ENCODE measurements at places on chromosomes 7 and 10.

DNA sequence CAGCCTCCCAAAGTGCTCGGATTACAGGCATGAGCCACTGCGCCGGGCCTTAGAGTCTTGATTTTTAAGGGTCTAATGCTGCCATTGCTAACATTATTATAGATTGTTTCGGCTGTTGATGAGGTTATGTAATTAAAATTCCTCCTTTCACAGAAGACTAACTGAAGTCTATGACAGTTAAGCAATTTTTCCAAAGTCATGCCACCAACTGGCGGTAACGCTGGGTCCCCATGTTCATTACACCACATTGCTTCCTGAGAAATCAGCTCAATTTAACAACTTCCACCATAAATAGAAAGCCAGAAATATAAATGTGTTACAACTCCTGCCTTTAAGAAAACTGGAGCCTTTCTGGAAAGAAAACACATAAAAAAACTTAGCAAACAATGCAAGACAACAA, 3.5 kb downstream of the ERLIN1 start:
- no peak for DNase-seq

DNA sequence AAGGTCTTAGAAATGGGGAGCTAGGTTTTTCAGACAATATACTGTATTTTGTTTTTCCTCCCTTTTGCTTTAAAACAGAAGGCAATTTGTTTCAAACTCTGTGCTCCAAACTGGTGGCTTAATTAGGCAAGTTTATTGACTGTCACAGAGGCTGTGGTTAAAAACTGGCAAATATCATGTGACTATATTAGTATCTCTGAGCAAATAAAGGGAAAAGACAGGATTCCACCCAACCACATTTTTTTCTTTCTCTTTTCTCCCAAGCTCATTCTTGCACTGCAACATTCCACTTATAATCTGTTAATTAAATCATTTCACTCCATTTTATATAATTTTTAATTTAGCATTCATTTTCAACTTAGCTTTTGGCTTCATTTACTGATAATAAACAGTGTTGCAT, 615.8 kb downstream of the AUTS2 start:
- no peak for DNase-seq

DNA sequence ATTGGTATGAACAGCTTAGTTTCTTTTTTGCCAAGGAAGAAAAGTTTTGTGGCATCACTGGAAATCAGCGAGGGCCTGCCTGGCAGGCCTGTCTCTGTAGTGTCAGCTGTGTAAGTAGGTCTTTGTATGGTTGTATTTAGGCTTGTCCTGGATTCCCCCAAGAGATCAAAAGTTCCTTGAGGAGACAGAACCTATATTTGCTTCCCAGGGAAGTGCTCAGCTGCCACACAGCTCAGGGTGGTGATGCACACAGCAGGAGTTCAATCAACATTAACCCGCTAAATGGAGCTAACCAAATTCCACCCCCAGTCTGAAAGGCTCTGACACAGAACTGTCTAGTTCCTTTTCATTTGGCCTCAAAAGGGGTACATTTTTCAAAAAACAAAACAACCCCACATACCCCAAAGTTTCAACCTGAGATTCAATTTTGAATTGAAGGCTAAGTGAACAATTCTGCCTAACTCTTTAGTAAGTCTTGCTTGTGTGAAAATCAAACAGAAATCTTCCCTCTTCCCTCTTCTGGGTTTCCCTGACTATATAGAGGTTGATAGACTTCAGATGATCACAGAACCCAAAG, 124.4 kb downstream of the CLEC2L start:
- no peak for DNase-seq

- no peak for DNase-seq
Observed at GRCh38 chr10:122861711-122862161, 16.1 kb upstream of the CUZD1 start.

DNA sequence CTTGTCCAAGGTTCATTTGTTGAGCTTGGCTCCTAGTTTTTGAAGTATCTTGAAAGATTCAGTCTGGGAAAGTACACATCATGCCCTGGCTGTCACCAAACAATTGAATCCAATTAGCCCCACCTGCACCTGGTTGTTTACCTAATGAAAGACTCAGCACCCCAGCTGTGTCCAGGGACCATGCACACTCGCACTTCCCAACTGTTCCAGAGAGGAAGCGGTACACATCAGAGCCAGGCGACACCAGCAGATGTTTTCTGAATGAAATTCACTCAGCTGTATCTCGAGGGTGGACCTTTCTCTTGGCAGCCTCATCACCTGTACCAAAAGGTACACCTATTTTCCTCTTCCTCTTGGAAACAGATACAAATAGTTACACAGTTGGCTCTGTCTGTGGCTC, 216.4 kb upstream of the LRGUK start:
- no peak for DNase-seq

- DNase-seq: no peak
Observed at GRCh38 chr10:13526948-13527863, 1.6 kb downstream of the BEND7 start.

- DNase-seq: no peak
Observed at GRCh38 chr7:139682136-139683013, 95.4 kb downstream of the HIPK2 start.

DNA sequence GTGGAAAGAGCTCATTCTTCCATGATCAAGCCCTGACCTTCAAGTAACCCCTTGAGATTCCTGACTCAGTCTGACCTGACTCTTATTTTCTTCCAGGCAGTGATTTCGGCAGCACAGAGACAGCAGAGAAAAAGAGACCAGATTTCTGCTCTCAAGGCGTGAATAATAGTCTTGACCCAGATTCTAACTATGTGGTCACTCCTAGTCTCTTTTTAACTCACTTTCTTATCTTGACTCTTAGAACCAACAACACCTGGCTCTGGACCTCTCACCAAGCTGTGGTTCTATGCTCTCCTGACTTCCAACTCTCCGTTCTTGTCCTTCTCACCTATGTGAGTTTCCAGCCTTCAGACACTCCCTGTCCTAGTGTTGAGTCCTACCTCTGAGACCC, 36.9 kb upstream of the KDM7A start:
- DNase-seq: no peak

- no peak for DNase-seq
Observed at GRCh38 chr7:153030976-153031375, 271.4 kb downstream of the ACTR3B start.

GRCh38 chr7:156610130-156610529, 30.4 kb upstream of the RNF32 start:
- no peak for DNase-seq

DNA sequence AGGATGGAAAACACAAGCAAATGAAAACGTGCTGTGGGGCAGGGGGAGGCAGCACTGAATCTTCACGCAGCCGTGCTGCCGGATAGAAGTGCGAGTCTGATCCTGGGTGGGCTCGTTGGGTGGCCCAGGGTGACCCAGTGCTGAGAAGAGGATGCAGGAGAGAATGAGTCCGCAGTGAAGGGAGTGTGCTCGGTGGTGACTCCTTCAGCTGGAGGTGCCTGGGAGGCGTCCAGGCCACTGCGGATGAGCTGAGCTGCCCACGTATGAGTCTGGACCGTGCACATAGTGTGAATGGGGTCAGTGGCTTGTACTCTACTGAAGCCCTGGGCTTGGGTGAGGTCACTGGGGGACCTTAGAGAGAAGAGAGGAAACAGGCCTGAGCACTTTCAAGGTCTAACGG, 190.0 kb upstream of the MGMT start:
- no peak for DNase-seq

- DNase-seq: no peak
Observed at GRCh38 chr10:10587744-10588393, 429.8 kb upstream of the CELF2 start.

DNA sequence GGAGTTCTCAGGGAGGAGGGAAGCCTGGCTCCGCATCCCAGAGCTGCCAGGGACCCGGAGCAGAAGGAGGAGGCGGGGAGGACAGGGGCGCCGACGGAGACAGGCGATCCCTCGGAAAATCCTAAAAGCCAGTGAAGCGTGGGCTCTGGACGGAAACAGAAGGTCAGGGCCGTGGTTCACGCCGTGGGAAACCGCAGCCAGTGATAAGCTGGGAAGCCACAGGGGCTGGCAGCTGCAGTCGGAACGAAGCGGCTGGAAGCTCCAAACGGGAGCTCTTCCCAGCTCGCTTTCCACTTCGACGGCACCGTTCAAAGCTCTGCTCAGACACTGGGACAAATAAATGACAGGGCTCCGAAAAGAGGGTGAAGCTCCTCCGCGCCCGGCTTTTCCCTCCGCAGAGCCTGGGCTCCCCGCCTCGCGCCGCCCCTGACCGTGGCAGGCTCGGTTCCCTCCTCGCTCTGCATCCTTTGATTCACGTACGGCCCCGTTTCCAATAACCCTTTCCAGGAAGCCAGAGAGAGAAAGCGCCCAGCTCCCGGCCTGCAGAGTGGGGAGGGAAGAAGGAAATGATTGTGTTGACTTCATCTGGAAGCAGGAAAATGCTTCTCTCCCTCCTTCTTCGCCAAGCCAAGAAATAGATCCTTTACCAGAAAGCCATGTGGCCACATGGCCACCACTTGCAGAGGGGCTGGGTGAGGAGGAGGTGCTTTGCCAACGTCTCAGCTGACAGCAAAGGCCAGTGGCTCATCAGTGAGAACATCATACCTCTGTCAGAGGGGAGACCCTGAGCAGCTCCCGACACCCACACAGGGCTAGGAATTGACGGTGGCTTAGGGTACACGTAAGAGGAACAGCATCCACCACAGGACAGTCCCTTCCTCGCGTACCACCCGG, 57.4 kb downstream of the ADRB1 start:
- DNase-seq: no peak

GRCh38 chr7:44713680-44714335, 34.8 kb upstream of the ZMIZ2 start:
- DNase-seq: no peak

DNA sequence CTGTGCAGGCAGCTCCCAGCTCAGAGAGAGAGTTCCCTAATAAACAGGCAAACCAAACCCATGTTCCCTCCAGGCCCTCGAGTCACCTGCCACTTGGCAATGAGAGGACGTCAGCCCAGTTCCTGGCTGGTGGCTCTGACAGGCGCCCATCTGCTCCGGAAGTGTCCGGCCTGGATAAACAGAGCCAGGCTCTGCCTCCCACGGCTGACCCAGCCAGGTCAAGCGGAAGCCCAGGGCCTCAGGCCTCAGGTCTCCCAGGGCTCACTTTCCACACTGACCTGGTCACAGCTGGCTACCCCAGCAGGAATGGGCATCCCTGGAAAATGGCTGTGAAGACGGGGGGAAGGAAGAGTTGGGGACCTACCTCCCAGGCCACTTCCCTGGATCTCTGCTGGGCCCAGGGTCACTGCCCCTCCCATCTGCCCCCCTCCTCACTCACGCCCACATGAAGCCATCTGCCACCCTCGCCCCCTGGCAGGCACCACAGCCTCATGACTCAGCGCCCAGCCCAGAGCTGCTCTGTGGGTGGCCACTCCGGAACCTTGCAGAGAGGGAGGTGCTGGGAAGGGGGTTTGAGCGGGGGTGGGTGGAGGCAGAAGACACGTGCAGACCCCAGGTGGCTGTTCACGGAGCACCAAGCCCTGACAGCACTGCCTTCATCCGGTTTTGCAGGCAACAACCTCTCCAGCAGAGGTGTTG, 37.4 kb upstream of the DUSP5 start:
- DNase-seq: no peak

- no peak for DNase-seq
Observed at GRCh38 chr7:37495574-37496184, 47.0 kb upstream of the ELMO1 start.

GRCh38 chr7:143085109-143085508, 33.0 kb downstream of the OR6V1 start:
- DNase-seq: no peak

DNA sequence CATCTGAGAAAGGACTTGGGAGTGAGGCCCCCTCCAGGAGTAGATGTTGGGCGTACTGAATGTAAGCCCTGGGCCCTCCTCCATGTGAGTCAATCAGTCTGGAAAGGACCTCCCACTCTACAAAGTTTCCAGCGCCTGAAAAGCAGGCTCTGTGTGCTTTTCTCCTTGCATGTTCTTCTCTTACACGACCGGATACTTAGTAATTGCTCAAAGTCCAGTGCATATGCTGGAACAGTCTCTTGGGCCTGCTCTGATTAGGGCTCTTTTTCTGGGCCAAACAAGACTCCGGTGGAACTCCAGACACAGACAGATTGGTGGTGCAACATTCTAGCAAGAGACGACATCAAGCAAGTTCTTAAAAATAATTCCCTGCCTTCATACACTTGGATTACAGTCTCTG, 38.3 kb upstream of the RAPGEF5 start:
- no peak for DNase-seq

DNA sequence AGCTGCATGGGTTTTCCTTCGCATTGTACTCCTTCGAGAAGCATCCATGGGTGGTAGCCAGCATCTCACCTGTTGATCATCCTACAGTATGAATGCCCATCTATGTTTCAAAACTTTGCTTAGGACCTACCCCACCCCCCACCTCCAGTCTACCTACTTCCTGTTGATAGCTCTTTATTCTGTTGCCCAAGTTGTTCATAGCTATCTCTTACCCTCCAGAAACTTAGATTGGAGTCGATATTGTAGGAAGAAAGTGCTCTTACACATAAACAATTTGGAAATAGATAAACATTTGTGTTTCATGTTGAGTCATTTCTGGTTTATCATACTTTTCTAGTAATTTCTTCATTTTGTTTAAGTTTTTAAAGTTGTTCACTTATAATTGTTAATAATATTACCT, 90.1 kb downstream of the FAS start:
- no peak for DNase-seq

GRCh38 chr10:30160271-30160982, 101.0 kb upstream of the JCAD start:
- DNase-seq: no peak

DNA sequence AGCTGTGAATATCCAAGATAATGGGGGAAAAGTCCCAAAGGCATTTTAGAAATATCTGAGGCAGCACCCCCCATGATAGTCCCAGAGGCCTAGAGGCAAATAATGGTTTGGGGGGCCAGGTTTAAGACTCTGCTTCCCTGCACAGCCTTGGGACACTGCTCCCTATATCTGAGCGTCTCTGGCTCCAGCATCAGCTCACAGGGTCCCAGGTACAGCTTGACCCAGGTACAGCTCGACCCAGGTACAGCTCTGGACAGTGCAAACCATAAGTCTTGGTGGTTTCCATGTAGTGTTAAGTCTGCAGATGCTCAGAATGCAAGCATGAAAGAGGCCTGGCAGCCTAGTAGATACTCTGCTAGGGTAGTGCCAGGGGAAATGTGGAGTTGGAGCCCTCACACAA, 47.0 kb upstream of the VWDE start:
- DNase-seq: no peak

DNA sequence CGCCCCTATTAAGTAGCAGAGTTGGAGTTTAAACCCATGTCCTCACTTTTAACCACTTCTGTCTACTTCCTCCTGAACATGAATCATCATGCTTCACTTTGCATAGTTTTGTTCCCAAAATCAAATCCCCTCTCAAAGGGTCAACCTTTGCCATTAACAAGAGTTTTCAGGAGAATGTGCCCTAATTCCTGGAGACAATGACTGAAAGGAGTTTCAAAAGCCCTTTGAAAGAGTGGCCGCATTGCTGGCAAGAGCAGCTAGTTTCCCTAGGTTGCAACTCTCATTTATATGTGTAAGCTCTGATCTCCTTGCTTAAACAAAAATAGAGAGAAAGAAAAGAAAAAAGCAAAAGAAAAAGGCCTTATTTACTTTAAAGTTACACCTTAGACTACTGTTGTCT, 9.2 kb downstream of the LGI1 start:
- DNase-seq: no peak
